Femur (tissue), 1 donor: ENCODE measurements at places on chromosomes 3 and 15.

DNA sequence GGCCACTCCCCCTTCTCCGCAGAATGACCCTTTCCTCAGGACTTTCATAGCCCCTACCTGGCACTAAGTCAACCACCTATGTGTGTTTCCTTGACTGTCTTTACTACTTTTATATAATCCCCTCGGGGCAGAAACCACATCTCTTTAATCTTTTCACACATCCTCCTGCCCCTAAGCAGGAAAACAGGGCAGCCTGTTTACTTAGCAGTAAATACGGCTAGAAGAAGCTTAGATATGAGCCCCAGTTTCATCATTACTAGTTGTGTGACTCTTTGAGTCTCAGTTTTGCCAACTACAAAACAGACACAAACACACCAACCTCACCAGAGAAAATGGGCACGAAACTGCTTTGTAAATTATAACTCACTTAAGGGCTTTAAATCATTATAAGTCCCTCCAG, 98.3 kb downstream of the CYP19A1 start:
- no peak for DNase-seq

DNA sequence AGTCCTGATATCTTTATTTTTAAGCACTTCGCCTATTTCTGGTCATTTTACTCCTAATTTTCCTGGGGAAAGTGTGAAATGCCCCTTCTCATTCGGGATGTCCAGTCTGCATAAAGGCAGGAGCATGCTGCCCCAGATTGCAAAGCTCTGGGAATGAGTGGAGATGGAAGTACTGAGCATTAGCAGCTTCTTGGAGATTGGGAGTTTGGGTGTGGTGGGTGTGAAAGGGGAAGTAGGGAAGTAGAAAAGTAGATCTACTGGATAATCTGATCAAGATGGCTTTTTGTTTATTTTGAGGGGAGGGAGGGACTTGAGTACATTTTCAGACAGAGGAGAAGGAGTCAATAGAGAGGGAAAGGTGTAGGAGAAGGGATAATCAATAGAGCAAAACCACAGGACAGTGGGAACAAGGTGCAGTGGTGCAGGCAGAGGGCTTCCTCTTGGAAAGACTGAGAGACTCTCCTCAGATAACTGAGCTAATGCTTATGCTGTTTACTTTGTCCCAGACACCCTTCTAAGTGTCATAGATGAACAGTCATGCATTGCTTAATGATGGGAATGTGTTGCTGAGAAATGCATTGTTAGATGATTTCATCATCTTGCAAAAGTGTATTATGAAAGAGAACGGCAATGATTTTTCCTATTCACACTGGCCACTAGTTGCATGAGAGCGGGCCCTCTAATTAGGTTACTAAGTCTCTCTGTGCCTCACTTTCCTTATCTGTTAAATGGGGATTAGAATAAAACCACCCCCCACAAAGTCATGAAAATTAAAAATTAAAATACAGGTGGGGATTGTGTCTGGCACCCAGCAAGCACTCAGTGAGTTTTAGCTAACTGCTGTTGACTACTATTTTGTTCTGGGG, 45.5 kb downstream of the PHLDB2 start:
- DNase-seq = no peak

GRCh38 chr15:83582381-83582780, 71.5 kb upstream of the ADAMTSL3 start:
- no peak for DNase-seq

DNA sequence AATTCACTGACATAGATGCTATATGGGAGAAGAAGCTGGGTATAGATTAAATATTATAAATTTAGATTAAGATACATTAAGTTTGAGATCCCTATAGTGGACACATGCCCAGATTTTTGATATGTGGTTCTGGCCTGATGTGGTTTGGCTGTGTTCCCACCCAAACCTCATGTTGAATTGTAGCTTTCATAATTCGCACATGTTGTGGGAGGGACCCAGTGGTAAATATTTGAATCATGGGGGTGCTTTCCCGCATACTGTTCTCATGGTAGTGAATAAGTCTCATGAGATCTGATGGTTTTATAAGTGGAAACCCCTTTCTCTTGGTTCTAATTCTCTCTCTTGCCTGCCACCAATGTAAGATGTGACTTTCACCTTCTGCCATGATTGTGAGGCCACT, 189.4 kb upstream of the CD96 start:
- DNase-seq = no peak

DNA sequence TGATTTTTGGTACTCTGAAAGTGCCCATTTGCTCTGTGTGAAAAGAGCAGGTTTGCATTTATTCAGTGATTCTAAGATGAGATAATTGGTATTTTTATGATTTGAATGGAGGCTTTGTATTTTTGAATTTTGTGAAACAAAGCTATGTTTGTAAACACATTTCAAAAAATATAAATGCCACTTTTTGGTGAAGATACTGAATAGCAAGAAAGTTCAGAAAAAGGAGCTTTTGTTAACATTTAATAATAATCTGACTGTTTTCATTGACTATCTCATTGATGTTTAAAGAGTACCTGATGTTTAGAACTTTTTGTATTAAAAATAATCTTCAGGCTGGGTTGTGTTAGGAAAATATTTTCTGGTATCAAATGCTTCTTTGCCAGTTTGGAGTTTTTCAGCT, 23.7 kb downstream of the TCF12 start:
- no peak for DNase-seq
